ENCODE measurements at places on chromosomes 12 and 14. TPM values are rescaled to one million over a fixed set of nuclear protein-coding genes. Genes with fewer than 3 reads are reported as not detected.

Gene PLA2G1B
- total RNA-seq, result not detected

Gene SEL1L
- total RNA-seq, result 114 TPM

Gene SERPINA3
- total RNA-seq, result 0.15 TPM

Gene WIF1
- 0.15 TPM for total RNA-seq

Gene ACVRL1
- total RNA-seq, result 164 TPM
